D341Med (cell line): ENCODE measurements at places on chromosomes 13 and 19.

DNA sequence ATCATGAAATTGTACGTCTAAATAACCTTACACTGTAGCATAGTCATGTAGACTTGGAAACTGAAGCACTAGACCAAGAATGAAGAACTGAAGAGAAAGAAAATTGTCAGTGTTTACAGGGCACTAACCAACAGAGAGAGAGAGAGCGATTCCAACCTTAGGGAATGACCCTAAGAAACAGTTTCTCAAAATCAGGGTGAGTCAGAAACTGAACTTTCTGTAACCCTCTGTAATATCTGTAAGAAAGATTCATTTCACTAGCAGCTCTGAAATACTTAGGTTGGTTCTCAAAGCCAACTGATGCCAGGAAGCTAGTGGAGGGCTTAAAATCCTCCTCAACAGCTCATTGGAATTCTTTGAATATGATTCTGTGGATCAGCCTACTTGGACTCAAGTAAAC, 936.9 kb downstream of the EFNB2 start:
- no peak for DNase-seq

DNA sequence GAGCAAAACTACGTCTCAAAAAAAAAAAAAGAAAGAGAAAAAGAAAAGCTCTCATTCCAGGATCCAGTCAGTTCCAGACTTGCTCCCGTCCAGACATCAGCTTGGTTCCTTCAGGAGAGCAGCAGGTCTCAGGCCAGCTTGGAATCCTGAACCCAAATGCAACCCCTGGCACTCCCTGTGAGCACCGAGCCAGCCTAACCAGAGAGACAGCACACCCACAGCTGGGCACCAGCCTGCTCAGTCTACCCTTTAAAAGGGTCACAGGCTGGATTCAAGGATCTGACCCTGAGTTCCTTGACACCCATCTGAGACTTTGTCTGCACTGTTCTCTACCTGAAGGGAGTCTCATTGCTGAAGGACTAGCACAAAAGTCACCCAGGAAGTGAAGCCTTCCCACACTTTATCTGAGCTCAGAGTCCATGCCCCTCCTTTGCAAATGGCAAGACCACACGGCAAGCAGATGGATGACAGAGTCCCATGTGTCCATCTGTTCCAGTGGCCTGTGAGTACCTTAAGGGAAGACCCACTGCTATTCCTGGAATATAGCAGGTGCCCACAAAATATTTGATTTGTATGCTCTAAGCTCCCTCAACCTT, 1.4 kb downstream of the PEPD start:
- no peak for DNase-seq

- no peak for DNase-seq
Measured at GRCh38 chr13:99307648-99308339, 595 bp upstream of the GPR183 start.

DNA sequence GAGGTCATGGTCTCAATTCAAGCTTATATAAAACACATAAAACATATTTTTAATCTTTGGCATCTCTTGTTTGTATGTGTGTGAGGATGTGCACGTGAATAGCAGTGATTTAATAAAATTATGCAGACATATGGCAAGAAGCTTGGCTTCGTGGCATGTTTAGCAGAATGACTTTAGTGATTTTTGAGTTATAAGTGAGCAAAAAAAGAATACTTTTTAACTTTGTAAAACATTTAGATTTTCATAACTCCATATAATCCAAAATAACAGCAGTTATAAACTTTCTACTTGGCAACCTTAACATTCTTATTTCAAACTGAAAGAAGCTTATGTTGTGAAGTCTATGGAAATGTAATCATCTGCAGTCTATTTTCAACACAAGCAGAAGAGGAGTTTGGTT, 120.6 kb downstream of the SLITRK1 start:
- no peak for DNase-seq

DNA sequence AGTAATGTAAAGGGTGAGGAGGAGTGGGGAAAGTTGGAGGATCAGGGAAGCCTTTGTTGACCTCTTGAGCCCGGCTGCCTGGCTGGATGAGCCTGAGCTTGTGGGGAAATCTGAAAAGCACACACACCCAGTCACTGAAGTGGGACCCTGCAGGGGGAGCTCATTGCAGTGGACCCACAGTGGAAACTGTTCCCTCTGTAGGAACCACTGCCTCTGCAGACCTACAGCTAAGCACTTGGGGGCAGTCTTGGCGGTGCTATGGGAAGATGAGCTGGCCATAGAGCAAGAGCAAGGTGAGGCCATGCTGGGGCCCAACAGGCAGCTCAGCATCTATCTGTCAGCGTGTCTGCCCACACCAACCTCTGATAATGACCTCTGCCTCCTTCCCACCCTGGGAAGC, 294.8 kb downstream of the TSHZ3 start:
- peak; percentile 50 for DNase-seq

- DNase-seq, result no peak
Measured at GRCh38 chr13:68050761-68051160, 820.6 kb upstream of the PCDH9 start.

DNA sequence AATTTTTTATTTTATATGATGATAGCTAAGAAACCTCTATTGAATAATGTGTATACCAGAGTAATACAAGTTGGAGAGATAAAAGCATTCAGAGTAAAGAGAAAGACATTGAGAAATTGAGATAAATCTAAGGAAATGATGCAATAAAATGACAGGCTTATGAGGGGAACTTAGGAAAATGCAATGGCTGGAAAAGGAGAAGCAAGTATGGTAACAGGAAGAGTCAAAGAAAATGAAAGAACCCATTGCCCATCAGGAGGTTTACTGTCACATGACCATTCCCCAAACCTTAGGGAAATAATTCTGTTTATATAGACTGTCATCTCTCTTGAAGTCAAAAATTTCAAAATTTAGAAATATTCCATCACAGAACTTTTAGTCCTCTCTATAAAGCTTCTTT, 808.0 kb upstream of the PRR20A start:
- no peak for DNase-seq

- no peak for DNase-seq
Measured at GRCh38 chr19:11279505-11280236, 16.3 kb upstream of the TSPAN16 start.

DNA sequence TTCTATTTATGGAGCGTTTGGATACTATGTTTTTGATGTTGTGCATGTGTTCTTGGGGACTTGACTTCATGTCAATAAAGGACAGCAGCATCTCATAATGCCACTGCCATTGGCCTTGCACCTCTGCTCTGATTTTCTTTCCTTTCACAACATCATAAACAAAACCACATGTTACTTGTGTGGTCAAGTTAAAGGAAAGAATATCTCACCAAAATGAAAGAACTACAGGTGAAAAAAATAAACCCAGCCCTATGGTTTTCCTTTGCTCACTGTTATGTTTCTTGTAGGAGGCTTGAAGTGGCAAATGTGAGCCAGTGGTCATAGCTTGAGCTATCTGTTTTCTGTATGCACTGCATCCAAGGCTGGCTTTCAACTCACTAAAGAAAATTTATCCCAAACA, 240.4 kb downstream of the KCNRG start:
- no peak for DNase-seq

GRCh38 chr13:110944121-110944967, 29.5 kb upstream of the ANKRD10 start:
- DNase-seq, result no peak

DNA sequence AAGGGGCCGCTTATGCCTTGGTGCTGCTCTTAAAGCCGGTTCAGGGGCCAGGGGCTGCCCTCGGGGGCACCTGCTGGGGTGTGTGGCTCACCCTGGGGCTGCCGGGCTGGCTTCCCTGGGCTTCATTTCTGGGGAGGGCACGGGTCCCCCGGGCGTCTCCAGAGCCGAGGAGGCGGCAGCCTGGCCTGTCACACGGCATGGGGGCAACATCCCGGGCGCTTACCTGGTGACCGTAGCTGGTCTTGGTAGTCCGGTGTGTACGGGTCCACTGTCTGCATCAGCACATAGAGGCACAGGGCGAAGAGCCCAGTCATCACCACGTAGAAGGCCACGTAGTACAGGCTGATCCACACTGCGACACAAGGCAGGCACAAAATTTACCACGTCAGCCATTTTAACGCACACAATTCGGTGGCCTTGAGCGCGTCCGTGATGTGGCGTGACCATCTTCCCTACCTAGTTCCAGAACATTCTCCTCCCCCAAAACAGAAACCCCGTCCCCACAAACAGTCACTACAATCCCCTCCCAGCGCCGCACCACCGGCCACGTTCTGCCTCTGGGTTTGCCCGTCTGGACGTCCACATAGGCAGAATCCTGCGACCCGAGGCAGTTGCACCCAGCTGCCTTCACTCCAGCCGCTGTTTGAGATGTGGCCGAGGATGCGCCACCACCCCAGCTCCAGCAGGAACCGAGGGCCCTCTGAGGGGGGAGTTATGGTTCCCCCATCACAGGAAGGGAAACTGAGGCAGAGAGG, 3.2 kb downstream of the ATP4B start:
- DNase-seq, result no peak
